ENCODE measurements at places on chromosomes 7 and 10.

GRCh38 chr7:126720232-126720631 is 532.5 kb downstream of the GRM8 start:
- no peak for DNase-seq

DNA sequence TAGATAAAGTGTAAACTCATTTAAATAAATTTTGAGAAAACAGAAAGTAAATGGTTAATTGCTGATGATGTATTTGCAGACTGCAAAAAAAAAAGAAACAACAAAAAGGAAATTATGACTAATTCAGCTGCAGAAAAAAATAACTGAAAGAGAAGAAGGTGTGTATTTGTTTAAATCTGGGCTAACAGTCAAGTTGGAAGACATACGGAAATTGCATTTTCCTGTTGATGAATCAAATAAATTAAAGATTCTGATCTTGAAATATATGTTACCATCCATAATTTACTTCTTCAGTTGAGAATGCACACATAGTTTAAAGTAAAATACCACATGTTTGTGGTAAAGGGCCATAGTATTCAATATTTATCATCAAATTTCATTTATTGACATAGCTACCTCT is 19.3 kb upstream of the ING3 start:
- DNase-seq: no peak

DNA sequence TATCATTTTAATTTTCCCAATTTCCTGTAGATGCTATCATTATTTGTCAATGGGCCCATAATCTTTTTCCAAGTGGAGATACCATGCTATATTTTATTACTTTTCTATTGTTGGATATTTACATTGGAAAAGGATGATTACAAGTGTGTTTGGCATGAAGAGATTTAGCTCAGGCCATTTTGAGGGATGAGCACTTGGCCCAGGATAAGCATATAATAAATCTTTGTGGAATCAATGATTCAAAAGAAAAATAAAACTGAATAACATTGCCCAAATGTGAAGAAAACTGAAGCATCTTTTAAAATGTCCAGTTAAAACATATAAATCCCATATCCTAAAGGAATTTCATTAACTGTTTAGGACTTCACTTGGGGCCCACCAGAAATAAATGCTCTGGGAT is 260.9 kb upstream of the BMPER start:
- no peak for DNase-seq

DNA sequence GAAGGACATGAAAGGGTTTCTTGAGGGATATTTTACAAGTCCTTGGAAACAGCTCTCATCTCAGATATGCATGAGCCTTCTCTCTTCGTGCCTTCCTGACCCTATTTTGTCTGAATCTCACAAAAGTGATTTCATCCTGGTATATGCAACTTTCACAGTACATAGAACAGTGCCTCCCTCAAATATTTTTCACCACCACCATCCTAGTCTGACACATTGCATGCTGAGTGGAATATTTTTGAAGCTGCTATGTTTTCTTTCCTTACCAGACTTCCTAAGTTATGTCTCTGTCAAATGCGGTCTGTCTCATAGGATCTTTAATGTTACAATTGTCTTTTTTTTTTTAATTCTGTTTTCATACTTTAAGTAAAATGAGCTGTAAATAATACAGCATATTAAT is 673.3 kb upstream of the LRRN3 start:
- DNase-seq: no peak

GRCh38 chr10:85311613-85312337 is 983.4 kb downstream of the CCSER2 start:
- DNase-seq: no peak

DNA sequence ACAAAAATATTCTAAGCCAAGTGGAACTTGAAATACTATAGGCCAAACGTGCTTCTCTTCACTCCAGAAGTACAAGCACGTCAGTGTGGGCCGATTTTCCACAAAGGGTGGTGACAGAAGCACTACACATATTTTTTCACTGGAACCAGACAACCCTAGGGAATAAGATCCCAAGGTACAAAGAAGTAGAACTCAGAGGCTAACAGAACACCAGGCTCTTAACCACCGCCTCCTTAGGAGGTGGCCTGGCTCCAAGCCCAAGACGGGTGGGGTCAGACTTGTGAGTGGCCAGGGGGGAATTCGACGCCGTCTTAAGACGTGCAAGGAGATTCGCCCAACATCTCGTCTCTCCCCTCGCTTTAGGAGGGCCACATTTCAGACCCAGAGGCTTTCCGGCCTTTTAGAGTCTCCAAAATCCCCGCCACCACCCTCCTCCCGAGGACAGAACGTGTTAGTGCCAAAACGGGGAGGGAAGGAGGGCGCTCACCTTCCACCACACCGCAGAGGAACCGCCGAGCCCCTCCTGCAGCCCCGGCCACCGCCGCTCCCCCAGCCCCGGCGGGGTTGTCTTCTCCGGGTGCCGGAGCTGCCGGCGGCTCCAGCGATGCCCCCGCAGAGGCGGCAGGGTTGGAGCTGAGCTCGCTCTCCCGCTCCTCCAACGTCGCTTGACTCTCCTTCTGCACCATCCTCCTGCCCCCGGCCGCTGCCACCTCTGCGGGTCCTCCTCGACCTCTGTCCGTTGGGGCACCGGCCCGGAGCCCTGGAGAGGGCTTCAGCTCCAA is 716 bp downstream of the OGA start:
- peak; percentile 32 for DNase-seq

DNA sequence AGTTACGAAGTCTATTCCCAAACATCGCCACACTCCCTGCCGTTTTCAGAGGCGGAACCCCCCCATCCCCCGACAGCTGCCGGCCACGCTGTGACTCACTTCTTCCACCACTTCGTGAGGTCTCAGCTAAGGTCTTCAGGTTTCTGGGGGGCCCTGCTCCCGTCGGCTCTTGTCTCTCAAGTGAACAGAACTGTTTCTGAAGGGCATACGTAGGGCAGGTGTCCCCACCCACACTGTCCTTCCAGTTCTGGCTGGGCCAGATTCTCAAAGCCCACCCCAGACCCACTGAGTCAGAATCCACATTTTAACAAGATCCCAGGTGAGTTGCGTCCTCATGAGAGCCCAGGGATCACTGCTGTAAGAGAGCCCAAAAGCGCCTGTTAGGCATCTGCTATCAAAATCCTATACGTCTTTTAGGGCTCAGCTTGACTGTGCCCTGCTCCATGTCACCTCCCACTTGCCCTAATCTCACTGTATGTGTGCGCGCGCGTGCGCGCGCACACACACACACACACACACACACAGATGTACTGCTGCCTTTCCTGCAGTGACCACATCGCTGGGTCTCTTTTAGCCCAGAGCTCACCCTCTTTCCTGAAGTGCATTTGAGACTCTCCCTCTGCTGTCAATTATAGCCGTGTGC is 78.8 kb downstream of the PROSER2 start:
- DNase-seq: no peak

DNA sequence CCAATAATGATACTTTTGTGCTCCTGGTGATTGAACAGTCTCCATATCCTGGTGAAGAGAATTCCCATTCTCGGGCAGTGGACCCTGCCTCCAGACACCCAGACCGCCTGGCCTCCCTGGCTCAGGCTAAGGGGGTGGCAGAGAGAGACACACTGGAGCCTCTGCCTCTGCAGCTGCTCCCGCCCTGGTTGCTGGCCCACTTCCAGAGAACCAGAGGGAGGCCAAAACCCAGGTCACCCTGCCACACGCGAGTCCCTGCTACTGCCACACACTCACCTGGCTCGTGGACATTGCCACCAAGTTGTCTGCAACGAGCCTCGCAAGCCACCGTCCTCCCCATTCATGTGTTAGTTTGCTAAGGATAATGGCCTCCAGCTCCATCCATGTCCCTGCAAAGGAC is 221.8 kb downstream of the HPSE2 start:
- DNase-seq: no peak

GRCh38 chr10:15324611-15325010 is 46.5 kb downstream of the FAM171A1 start:
- no peak for DNase-seq

DNA sequence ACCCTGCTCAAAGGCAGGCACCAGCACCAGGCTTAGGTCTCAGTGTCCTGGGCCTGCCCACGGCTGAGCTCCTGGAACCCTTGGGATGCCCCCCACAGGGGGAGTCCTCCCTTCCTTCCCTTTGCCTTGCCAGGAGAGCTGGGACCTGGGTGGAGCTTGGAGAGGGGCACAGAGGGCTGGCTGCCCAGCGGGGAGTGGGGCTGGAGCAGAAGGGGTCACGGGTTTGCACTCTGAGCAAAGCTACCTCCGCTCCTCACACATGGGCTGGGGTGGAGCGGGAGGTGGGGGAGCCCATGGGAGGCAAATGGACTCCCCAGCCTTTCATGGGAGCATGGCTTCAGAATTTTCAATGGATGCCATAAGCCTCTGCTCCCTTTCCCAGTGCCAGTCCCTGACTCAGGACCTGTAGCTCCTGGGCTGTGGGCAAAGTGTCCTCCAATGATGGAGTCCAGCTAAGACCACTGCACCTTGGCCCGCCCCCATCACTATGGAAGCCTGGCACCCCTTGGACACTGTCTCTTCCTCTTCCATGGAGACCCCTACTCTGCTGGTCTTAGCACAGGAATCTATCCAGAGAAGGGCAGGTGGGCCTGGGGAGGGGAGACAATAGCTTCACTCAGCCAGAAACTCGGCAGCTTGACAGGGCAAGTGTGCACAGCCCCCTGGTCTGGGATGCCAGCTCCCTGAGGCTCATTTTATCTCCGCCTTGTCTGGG is 39.9 kb downstream of the LDB3 start:
- no peak for DNase-seq
